ENCODE measurements at places on chromosomes 12 and 14.
A peak's percentile ranks its signal among the peaks of the same experiment; 100 is the strongest.

DNA sequence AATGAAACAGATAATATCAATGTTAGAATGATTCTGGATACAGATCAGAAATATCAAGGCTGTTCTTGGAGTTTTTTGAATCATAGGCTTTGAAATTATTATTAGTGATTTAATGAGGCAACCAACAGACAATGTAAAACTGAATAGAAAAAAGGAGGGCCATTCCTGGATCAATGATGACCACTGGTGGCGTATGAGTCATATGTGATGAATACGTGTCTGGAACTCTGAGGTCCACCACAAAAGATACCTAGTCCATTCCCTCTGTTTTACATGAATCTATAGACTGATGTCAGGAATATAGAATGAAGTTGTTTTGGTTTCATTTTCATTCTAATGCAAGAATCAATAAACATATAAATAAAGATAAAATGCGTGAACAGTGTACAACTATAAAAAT is 78.3 kb upstream of the RTL1 start:
- DNase-seq, result no peak

- DNase-seq, result no peak
Observed at GRCh38 chr14:22227084-22227483, 361.9 kb downstream of the DAD1 start.

GRCh38 chr12:2923057-2923456 is 32.4 kb downstream of the TULP3 start:
- DNase-seq, result no peak

DNA sequence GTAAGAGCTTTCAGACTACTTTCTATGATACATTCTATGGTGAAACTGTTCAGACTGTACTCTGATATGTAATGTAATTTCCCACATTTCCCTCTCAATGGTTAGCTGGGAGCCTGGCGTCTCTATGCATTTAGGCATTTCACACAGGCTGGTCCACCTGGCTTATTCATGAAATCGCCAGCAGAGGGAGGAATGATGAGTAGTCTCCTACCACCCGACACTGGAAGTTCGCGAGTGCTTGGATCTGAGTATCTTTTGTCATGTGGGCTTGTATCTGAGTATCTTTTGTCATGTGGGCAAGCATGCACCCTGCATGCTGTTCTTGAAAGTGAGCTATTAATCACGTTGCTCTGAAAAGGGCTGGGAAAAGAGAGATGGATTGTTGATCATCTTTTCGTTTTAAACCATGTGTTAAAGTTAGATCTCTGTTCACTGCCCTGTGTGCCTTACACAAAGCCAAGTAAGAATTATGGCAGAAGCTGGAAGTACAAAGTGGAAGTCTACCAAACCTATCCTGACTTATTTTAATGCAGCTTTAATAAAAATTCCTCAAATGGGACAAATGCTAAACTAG is 235.0 kb downstream of the ATP23 start:
- peak; percentile 39 for DNase-seq

- no peak for DNase-seq
Observed at GRCh38 chr14:94592457-94592856, 11.2 kb downstream of the SERPINA5 start.

All from AG10803 (cell line).